ENCODE measurements at places on chromosomes 6 and 20.

- no peak for DNase-seq
These were observed 42.4 kb downstream of the RNGTT start for GRCh38 chr6:88920774-88921733.

GRCh38 chr6:158512809-158513208 is 47.1 kb upstream of the TMEM181 start:
- DNase-seq: no peak

DNA sequence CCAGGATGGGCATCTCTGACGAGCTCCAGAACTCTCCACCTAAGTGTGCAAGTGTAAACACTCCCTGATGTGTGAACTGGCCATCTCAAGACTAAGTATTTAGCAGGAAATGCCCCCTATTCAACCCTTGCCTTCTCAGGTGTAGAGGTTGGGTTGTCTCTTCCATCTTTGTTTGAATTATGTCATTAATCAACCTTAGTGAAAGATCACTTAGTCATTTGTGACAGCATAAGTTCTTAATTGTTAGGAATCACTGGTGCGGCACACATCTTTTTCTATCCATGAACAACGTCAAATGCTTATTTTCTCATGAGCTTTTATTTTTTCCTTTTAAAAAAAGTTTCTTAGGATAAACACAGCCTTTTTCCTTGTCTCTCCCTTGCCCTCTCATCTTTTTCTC is 151.6 kb downstream of the ESR1 start:
- no peak for DNase-seq

- no peak for DNase-seq
These were observed 30.0 kb downstream of the BRPF3 start for GRCh38 chr6:36226438-36227047.

- DNase-seq: no peak
These were observed 47.8 kb upstream of the PKHD1 start for GRCh38 chr6:52135217-52135616.

GRCh38 chr20:31943052-31943471 is 8.8 kb downstream of the PDRG1 start:
- DNase-seq: no peak

DNA sequence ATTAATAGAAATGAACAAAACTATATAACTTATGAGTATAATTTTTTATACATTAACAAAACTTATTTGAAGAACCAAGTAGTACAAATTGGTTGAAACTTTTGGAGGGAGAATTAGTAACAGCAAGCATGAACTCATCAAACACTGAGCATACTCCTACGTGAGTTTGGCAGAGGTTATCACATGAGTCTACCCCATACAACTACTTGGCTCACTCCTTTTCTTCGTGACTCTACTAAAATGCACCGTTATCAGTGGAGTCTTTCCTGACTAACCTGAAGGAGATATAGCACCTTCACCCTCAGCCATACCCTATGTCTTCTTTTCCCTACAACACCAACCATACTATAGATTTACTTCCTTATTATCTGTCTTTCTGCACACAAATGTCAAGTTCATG is 794.2 kb downstream of the TFAP2A start:
- DNase-seq: peak; percentile 30

DNA sequence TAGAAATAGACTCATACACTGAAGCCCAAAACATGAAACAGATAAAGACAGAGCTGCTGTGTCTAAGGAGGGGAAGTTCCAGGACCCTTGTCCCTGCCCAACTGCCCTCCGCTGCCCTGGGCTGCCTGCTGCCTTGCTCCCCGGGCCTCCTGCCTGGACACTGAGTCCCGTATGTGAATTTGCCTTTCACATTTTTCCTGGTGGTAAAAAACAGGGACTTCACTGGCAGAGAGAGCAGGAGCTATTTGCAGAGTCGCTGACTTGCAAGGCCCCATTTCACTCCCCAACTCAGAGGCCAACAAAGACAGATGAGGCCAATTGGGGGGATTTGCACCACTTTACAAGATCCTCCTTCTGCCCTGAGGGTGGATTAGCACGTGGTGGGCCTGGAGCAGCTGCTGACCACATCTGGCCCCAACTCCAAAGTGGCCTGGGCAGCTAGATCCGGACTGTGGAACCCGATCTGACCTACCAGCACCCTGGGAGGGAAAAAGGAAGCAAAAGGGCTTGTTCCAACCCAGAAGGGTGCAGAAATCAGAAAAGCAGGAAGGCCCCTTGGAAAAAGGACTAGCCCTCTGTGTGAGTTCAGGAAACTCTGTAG is 61.4 kb downstream of the NOL4L start:
- no peak for DNase-seq

DNA sequence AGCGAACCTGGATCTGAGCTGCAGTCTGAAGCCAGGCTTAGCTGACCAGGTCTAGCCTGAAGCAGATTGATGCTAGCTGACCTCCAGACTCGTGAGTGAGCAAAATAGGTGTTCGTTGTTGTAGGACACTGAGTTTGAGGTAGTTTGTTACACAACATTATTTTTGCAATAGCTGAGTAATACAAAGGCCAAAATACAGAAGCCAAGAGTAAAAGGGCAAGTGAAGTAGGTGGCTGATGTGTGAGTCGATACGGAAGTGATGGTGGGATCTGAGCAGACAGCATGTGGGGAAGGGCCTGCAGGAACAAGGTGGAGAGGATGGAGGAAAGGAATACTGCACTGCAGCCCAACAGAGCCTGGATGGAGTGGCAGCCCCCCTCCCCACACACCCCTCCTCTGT is 8.5 kb upstream of the SPATS1 start:
- DNase-seq: no peak

DNA sequence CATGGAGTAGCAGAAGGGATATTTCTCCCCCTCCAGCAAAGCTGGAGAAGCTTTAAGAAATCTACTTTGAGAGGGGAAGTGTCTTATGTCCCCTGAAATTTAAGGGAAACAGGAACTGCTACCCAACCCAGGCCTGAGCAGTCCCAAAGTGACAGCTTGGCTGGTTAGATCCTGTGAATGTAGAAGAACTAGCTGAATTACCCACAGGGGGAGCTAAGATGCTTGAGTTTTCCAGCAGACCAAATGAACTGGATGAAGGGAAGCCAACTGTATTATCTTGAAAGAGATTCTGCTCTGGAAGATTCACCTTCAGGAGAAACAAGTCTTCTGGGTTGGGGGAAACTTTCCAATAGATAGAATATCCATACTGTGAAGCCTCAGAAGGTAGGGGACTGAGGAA is 303.3 kb upstream of the MMS22L start:
- peak; percentile 23 for DNase-seq

- DNase-seq: no peak
These were observed 621.2 kb upstream of the EYS start for GRCh38 chr6:66328200-66328599.

- no peak for DNase-seq
These were observed 6.7 kb downstream of the SLC12A5 start for GRCh38 chr20:46035713-46036112.

GRCh38 chr20:25055711-25056495 is 2.0 kb downstream of the ACSS1 start:
- no peak for DNase-seq

DNA sequence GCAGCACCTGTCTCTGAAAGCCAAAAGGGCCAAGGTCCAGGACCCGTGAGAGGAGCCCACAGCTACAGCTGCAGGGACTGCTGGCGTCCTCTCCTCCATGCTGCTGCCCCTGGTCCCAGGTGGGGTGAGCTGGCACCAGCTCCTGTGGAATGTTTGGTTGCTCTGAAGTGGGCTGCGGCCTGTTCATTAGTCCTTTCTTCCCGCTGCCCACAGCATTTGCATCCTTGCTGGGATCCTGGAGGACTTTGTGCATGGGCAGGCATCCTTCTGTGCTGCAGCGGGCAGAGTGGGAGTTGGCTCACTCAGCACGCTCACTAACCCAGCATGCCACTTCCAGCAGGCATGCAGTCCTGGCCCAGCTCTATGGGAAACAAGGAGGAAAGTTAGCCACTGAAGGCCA is 76.4 kb downstream of the DHX35 start:
- DNase-seq: no peak

GRCh38 chr6:4575714-4576113 is 200.5 kb upstream of the CDYL start:
- DNase-seq: no peak

GRCh38 chr6:4981761-4982160 is 22.1 kb downstream of the RPP40 start:
- no peak for DNase-seq

GRCh38 chr6:130760006-130760405 is 67.2 kb upstream of the SMLR1 start:
- no peak for DNase-seq

GRCh38 chr6:101878554-101879276 is 485.2 kb downstream of the GRIK2 start:
- DNase-seq: no peak

GRCh38 chr20:62716198-62716940 is 7.7 kb downstream of the NTSR1 start:
- no peak for DNase-seq

- DNase-seq: no peak
These were observed 768.4 kb upstream of the DEFB115 start for GRCh38 chr20:30488941-30489613.

- no peak for DNase-seq
These were observed 325.6 kb upstream of the JARID2 start for GRCh38 chr6:14920276-14920675.

- no peak for DNase-seq
These were observed 608.4 kb downstream of the HDGFL1 start for GRCh38 chr6:23177806-23178205.

DNA sequence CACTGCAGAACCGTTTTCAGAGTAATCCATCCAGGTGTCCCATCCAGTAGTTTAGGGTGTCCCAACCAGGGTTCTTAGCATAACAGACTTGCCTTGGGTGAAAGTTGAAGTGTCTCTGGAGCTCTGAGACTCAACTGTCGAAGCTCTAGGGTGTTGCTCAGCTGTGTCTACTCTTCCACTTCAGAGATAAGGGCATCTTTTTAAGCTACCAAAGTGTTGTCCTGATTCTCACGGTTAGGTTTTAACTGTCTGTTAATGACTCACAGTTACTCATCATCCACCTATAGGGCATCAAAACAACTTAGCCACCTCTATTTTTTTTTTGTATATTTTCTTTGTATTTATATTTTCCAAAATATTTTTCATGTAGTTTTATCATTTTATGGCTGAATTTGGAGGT is 36.9 kb upstream of the TBX18 start:
- DNase-seq: no peak

- DNase-seq: no peak
These were observed 116.1 kb upstream of the CDH4 start for GRCh38 chr20:61135968-61136367.

- DNase-seq: no peak
These were observed 34.7 kb upstream of the SLCO4A1 start for GRCh38 chr20:62607366-62608217.

DNA sequence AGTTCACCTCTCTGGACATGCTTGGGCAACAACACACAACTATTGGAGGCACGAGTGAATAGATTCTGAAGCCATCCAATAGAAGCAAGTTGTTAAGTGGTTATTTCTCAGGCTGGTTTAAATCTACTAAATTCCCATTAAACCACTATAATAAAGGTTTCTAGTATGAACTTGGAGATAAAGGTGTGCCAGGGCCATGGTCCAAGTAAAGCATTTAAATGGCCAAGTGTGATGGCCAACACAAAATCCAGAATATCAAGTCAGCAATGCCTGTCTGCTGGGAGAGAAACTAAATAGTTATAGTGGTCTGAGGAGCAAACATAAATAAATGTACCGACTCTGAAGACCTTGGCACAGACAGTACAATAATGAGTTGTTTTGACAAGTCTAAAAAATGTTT is 294.3 kb upstream of the STXBP5 start:
- no peak for DNase-seq

- no peak for DNase-seq
These were observed 467 bp downstream of the PXT1 start for GRCh38 chr6:36442103-36442670.

DNA sequence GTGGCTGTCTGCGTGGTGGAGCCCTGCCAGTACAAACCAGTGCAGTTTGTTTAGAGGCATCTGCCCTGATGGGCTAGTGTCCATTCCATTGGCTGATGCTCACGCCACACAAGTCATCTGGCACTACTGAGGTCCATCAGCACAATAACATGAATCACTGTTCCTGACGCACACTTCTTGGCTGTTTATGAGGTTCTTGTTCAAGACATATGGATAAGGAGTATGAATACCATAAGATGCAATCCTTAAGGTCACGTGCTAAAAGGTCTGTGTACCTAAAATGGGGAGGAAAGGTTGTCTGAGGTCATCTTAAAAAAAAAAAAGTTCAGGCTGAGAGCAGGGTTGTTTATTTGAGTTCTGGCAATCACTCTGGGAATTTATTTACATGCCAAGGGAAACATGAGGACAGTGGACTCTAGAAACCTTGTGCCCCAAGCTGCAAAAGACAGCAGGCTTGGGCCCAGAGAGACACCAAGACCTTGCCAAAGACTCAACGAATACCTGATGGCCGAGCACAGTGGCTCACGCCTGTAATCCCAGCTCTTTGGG is 54.1 kb upstream of the SHLD1 start:
- no peak for DNase-seq

DNA sequence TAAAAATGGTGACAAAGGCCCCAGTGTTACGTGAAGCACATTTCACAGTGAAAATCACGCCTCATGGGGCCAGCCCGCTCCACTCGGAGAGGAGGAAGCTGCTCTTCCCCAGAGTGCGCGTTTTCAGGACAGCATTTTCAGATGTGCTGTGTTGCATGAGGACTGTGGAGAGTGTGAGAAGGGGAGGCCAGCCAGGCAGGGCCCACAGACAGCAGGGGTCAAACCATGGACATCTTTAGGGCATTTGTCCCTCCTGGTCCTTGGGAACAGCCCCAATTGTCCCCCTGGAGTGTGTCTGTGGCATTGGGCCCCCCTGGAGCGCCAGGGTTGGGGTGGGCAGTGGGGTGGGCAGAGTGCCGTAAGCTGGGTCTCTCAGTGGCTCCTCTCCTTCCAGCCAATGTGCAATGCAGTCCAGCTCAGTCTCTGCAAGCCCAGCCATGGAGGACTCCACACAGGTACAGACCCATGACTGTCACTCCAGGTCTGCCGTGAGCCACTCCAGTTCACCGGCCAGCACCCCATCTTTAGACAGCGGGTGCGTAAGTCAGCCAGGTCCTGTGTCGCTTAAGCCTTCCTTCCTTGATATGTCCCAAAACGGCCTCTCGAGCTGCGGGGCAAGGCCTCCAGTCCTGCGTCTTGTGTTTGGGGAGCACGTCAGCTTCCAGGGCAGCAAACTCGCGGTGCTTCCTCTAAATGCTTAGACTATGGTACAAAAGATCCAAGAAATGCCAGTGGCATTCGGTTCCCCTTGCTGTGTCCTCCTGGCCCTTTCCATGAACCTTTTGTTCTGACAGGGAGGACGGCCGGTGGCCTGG is 159.3 kb upstream of the AFDN start:
- no peak for DNase-seq

DNA sequence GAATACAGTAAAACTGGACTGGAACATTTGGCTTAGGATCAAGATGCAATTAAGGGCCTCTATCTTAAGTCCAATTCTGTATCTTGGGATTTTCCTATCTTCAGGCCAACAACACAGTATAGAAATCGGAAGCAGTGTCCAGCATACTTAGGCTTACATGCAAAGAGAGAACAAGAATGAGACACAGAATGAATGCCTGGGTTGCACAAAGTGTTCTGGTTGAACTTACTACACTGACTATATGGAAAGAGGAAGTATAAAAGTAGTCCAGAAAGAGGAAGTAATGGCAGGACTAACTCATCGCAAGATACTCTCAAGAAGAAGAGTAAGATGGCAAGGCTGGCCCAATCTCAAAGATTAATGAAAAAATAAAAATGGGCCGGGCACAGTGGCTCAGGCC is 87.6 kb downstream of the BTBD9 start:
- peak; percentile 26 for DNase-seq

GRCh38 chr6:25498505-25498904 is 153.5 kb upstream of the SCGN start:
- no peak for DNase-seq
